ENCODE measurements at places on chromosomes 12 and 14.

GRCh38 chr14:103629503-103630121 is 601 bp downstream of the KLC1 start:
- no peak for DNase-seq

GRCh38 chr14:76936483-76936882 is 92.0 kb downstream of the IRF2BPL start:
- no peak for DNase-seq

GRCh38 chr14:75612157-75612556 is 33.7 kb downstream of the FLVCR2 start:
- no peak for DNase-seq

GRCh38 chr12:19894803-19895202 is 455.5 kb downstream of the AEBP2 start:
- DNase-seq, result no peak

GRCh38 chr12:57430112-57430930 is 522 bp downstream of the R3HDM2 start:
- no peak for DNase-seq

DNA sequence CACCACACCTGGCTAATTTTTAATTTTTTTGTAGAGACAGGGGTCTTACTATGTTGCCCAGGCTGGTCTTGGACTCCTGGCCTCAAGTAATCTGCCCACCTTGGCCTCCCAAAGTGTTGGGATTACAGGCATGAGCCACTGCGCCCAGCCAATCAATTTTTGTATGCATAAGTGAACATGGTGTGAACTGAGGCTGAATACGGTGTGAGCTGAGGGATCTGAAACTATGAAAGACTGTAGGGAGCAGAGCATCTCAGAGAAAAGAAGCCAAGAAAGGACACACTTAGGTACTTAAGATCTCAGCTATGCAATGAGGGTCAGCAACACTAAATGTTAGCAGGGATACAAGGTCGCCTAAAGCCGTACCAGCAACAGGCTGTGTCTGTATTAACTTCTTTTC is 54.1 kb downstream of the KSR2 start:
- no peak for DNase-seq

GRCh38 chr14:95505030-95505589 is 11.3 kb downstream of the SYNE3 start:
- no peak for DNase-seq

GRCh38 chr12:31234955-31235867 is 90.7 kb downstream of the SINHCAF start:
- DNase-seq, result peak; percentile 95

DNA sequence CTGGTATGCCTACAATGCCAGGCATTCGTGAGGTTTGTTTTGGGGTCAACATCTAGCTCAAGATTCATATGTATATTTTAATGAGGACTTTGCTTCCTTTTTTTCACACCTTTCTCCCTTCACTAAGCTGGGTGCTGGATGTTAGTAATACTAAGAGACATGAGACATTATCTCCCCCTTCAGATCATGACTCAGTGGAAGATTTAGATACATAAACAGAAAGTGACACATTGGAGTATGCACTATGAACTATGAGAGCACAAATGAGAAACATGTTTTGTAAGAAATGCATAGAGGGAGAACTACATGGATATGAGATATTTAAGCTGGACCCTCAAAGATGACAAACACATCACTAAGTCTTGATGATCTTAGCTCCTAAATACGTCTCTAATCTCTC is 286.3 kb downstream of the RPAP3 start:
- no peak for DNase-seq

GRCh38 chr12:1853716-1854115 is 33.4 kb downstream of the LRTM2 start:
- no peak for DNase-seq

DNA sequence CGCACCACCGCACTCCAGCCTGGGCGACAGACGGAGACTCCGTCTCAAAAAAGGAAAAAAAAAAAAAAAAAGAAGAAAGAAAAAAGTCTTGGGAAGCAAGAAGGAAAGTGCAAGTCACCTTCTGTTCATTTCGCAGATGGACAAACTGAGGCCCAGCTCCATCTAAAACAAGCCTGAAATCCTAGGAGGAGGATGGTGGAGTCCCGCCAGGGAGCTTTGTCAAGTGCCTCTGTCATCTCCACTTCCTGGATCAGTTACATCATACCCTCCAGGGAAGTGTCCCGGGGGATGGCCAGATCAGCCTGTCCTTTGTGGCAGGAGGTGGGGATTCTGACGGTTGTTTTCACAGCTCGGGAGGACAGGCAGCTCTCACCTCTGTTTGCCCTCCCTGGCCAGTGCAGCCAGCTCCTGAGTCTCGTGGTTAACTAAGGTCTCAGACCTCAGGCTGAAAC is 8.7 kb upstream of the SDSL start:
- no peak for DNase-seq

GRCh38 chr12:29961231-29961630 is 177.5 kb upstream of the TMTC1 start:
- DNase-seq, result no peak

DNA sequence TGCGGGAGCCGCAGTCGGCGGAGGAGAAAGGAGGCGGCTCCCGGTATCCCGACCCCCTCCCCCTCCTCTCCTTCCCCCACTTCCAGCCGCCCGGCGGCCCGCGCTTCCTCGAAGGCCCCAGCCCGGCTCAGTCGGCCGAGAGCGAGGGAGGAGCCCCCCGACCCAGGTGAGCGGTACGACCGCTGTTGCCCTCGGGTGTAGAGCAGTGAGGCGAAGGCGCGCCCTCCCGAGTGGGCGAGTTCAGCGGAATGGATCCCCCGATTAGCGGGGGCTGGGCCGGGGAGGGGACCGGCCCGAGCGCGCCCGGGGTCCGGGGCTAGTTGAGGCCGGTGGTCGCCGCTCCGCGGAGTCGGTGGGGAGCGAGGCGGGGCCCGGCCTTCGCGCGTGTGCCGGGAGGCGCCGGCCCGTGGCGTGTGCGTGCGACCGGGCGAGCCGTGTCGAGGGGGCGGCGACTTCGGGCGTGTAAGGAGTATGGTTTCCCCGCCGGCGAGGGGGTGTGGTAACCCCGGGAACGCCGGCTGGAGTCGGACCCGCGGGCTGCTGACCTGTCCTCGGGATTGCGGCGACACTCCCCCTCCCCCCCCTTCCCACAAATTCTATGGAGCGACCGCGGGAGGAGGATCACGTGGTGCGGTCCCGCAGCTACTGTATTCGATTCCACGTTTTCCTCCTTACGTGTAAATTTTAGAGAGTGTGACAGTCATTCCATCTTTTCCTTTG is 501 bp downstream of the RIMKLB start:
- DNase-seq, result no peak

Data from NCI-H2081 treated with DMSO at 0.1 percent for 48 hours (cell line).